ENCODE measurements at places on chromosomes 13 and 19.

- no peak for DNase-seq
Measured at GRCh38 chr19:46453661-46454060, 17.7 kb downstream of the PNMA8A start.

DNA sequence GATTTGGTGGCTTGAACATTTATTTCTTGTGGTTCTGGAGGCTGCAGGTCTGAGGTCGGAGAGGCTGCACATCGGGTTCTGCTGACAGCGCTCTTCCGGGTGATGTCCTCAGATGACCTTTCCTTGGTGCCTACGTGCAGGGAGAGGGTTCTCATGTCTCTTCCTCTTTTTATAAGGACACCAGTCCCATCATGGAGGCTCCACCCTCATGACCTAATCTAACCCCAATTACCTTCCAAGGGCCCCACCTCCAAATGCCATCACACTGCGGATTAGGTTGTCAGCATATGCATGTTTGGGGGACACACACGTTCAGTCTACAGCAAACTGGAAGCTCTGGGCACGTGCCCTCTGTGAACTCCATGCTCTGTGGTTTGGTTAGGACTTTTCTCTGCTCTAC is 338.6 kb downstream of the FGF9 start:
- no peak for DNase-seq

- DNase-seq = no peak
Measured at GRCh38 chr13:87123987-87124784, 547.0 kb upstream of the SLITRK5 start.

DNA sequence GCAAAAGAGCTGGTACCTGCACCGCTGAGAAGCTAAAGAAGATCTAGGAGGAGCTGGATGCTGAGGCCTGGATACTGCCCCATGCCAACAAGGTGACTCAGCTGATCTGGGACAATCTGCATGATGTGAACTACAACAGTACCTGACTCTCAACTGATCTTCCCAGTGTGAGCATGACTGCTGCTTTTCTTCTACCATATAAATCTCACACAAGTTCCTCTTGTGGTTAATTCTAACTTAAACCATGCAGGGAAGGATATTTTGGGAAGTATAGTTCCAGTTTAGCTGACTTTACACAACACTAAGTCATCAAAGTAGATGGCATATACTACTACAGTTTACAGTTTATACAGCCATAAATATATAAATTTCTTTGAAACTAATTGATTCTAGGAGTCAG is 91.9 kb downstream of the SLAIN1 start:
- DNase-seq = no peak

- no peak for DNase-seq
Measured at GRCh38 chr13:23463661-23464060, 30.2 kb upstream of the SACS start.

- DNase-seq = peak; percentile 70
Measured at GRCh38 chr19:48837051-48837524, 797 bp upstream of the HSD17B14 start.

GRCh38 chr19:15296841-15297415 is 35.4 kb downstream of the BRD4 start:
- no peak for DNase-seq

- DNase-seq = no peak
Measured at GRCh38 chr19:55466241-55466614, 1.7 kb upstream of the C19orf85 start.

DNA sequence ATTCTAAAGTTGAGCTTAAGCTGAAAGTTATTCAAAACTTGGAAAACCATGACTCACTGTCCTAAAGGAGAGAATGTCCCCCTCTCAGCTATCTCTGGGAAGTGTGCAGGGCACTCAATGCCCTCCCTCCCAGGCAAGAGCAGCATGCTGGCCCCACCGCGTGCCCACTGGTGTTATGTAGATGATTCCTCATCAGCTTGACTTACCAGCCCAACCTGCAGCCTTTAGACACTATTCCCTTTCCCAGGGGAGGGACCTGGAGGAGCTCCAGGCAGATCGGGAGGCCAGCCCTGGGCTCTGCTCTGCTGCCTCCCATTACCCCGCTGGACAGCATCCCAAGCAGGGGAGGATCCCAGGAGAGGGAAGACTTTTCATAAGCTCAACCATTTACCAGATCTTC is 124.6 kb downstream of the FGF14 start:
- DNase-seq = no peak
